Karpas-422 (cell line): ENCODE measurements at places on chromosomes 6 and 20. TPM values are rescaled to one million over a fixed set of nuclear protein-coding genes. Genes with fewer than 3 reads are reported as not detected.

Gene NR2E1
- total RNA-seq, result not detected in 2 replicates

Gene OR12D3
- total RNA-seq, result not detected in 2 replicates

DNA sequence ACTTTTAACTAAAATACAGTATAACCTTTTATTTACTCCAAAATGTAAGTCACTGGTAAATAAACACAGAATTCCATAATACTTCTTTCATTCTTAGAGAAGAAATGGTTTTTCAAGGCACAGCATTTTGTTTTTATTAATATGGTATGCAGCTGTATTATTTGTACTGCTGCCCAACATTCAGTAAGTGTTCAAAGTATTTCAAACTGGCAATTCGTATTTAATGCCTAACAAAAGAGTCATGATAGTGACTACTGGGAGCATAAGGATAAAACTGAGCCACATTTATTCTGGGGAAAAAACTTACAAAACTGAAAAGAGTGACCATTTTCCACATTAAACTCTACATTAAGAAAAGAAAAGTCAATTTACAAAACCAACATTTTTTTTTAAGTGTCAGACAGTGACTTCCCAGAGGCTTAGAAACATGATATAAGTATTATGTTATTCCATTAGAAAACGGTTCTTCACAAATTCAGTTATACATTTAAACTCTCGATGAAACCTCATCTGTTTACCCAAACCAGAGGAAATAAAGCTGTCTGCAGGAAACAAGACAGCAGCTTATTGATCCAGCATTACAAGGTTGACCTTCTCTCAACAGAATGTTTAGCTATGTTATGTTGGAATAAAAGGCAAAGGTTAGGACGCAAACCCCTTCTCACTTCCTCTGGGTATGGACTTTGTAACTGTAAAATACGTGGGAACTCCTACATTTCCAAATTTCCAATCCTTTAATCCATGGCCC is 24.3 kb downstream of the EPB41L2 start:
- no peak for DNase-seq

- no peak for DNase-seq
Measured at GRCh38 chr20:37525810-37526209, 1.9 kb downstream of the BLCAP start.

Gene EEF1E1
- total RNA-seq, result 51.3 and 74.9 TPM in 2 replicates

- DNase-seq, result no peak
Measured at GRCh38 chr20:15310361-15310760, 972.9 kb upstream of the FLRT3 start.

Gene HLA-DRA
- 1,241 and 1,934 TPM in 2 replicates for total RNA-seq

DNA sequence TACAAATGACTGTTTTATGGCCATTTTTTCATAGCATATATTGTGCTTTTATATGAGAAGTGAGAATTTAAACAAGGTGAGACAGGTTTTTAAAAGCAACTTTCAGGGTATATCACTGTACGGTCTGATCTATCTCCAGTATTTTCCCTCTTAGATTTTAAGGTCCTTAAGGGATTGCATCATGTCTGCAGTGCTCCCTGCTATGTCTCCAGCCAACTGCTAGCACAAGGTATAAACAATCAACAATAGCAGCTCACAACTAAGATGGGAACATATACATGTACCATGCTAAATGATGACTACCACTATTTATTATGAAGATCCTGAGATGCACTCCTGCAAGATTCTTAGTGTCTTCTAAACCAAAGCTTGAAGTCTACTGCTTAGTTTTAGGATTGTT is 7.2 kb downstream of the FUCA2 start:
- no peak for DNase-seq
